Glomerular endothelial cell (primary cell): ENCODE measurements at places on chromosomes 2 and 18. TPM values are rescaled to one million over a fixed set of nuclear protein-coding genes. Genes with fewer than 3 reads are reported as not detected.
A peak's percentile ranks its signal among the peaks of the same experiment; 100 is the strongest.

GRCh38 chr2:218168635-218169462 lies 2.1 kb upstream of the CXCR1 start:
- DNase-seq: no peak

DNA sequence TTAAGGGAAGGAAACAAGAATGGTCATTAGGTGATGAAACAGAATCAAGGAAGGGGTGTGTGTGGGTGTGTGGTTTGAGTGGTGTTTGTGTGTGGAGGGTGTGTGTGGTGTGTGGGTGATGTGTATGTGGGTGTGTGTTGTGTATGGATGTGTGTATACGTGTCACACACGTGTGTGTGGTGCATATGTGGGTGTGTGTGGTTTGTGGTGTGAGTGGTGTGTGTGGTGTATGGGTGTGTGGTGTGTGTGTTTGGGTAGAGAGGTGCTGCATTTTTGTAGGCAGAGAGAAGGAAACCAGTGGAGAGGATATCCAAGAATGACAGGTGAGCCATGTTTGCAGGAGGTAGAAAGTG lies 1.1 kb upstream of the CEP192 start:
- DNase-seq: no peak

- DNase-seq: no peak
These were observed 15.6 kb upstream of the ACTG2 start for GRCh38 chr2:73877071-73877802.

DNA sequence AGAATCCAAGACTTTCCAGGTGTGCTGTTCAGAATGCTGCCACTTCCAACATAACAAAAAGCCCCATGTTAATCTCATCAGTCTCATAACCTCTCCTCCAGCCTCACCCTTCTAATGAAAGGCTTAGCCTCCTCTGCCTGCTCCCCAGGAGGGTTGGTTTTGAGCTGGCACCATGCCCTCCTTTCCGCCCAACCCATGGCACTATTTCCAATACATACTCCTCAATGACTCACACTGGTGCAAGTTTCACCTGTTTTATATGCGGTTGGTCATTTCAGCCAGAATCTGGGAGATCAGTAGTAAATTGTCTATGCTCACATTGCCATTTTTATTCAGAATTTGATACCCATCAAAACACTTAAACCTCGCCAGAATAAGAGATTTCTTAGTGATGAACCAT lies 157.6 kb upstream of the NRP2 start:
- no peak for DNase-seq

- DNase-seq: no peak
These were observed 1.6 kb upstream of the ALKAL2 start for GRCh38 chr2:289362-290089.

GRCh38 chr2:127897531-127898211 lies 11.9 kb upstream of the AMMECR1L start:
- no peak for DNase-seq

- DNase-seq: no peak
These were observed 20.7 kb downstream of the SLC4A3 start for GRCh38 chr2:219648176-219648575.

DNA sequence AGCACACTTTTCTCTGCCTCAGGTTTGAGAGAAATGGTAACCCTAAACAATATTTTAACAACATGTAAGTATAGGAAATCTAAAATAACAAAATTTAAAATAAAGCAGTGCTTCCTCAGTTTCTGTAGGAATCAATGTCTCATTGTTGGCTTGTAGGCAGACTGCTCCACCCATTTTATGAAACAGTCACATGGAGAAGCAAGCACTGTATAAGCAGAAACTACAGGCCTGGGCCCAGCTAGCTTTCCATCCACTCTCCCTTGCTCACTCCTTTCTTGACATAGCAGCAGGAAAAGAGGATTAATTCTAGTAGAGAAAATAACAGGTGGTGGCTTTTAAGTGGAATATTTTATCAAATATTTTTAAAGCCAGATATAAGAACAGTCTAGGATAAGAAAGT lies 97.2 kb downstream of the PLEKHM3 start:
- no peak for DNase-seq

DNA sequence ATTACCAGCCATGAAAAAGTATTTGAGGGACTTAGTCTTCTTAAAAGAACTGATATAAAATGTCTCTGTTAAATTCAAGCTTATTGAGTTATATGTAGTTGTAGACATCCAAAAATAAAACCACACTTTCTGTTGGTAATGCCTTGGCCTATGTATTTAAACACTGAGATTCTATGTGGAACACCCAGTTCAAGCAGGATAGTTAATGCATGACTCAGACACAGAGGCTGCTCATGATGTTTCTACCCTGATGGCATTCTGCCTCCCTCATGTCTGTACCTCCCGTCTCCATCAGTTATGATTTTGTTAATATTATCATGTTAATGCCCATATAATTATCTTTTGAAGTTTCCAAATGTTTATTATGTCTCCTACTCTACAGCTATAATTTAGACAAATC lies 164.5 kb downstream of the XIRP2 start:
- no peak for DNase-seq

DNA sequence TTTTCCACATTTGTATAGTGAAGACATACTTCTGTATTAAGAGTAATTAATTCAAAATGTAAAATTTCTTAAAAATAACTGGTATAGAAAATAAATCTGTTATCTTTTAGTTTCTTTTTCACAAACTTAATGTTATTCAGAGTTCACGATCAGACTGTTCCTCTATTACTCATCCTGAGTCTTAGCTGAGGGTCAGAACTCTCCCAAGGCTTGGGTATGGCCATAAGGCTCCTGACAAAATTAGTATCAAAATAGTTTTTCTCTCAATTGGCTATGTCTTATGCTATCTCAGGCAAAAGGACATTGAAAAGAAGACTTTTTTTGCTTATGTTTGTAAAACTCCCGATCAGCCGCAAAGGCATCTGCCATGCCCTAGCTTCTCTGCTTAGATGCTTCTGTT lies 56.1 kb upstream of the NAB1 start:
- DNase-seq: no peak

GRCh38 chr2:201936817-201937216 lies 96.8 kb upstream of the FZD7 start:
- DNase-seq: no peak

DNA sequence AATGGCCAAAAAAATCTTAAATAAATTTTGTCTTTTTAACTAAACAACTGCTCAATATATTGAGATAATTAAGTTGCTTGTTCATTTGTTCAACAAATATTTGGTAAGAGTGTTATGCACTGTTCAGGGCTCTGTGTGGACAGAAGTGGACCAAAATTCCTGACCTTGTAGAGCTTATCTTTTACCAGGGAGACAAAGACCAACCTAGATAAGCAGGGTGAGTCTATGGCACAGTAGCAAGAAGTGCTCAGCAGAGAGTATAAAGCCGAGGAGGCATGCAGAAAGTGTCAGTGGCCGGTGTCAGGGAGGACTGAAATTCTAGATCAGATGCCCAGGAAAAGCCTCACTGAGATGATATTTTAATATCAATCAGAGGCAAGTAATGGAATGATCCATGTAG lies 2.6 kb downstream of the RAB27B start:
- DNase-seq: no peak

DNA sequence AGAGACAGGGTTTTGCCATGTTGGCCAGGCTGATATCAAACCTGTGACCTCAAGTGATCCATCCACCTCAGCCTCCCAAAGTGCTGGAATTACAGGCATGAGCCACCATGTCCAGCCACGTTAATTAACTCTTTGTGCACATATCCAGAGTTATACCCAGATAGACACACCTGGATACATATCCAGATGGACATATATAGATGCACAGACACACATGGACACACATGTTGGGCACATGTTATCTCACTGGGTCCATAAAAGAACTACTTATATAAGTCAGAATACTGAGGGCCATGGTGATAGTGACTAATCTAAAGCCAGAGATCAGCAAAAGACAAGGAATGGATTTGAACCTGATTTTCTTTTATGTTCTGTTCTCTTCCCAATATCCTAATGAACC lies 158.6 kb downstream of the IRS1 start:
- no peak for DNase-seq

DNA sequence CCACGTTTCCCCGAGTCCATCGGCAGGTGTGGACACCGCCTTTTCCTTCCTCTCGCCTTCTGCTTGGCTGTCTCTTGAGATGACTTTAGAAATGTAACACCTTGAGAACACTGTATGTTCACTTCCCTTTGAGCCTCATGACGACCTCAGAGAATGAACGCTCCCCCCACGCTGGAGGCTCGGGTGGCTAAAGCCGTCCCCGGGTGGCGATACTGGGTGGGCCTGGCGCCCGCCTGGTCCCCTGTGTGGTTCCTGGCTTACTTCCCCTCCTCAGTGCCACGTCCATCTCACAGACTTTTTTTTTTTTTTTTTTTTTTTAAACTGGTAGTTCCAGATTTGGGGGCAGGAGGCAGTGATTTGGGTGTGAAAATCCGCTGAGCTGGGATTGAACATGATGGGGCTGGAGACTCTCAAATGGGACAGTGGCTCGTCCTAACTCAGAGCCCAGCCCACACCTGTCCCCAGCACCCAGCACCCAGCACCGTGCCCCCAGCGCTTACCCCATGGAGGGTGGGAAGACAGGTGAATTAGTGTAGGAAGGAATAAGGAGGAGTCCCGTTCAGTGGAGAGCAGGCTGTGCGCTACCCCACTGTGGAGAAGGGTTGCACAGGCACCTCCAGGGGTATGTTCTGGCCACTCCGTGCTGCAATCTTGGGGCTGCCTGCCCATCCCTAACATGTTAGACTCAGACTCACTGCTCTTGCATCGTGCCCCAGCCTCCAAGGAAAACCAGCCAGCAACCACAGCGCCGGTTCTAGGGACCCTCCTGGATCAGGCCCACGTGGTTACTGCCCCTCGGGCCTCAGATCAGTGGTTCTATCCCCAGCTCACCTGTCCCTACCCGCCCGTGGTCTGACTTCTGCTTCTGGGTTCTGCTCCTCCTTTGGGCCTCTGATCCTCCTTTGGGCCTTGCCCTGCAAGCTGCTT lies 174.0 kb downstream of the ASB1 start:
- DNase-seq: no peak

DNA sequence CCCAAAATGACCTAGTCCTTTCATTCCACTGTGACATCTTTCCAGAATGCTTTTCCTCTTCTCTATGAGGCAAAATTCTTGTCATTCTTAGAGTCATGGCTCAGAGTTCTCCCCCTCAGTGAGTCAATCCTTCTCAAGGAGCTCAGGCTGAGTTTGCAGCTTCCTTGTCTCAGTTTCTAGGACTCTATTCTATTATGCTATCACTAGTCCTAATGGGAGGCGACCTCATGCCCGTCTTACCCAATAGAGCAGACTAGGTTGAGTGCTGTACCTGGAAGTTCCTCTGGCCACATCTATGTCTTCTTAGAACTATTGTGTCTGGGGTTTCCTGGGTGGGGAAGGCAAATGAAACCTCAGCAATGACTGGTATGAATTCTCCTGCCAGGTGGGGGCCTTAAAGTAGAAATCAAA lies 51.5 kb downstream of the HAUS1 start:
- DNase-seq: no peak

- DNase-seq: peak; percentile 41
These were observed 64.9 kb downstream of the LPIN2 start for GRCh38 chr18:2948038-2948437.

GRCh38 chr2:47039913-47040562 lies 115.1 kb downstream of the STPG4 start:
- no peak for DNase-seq

DNA sequence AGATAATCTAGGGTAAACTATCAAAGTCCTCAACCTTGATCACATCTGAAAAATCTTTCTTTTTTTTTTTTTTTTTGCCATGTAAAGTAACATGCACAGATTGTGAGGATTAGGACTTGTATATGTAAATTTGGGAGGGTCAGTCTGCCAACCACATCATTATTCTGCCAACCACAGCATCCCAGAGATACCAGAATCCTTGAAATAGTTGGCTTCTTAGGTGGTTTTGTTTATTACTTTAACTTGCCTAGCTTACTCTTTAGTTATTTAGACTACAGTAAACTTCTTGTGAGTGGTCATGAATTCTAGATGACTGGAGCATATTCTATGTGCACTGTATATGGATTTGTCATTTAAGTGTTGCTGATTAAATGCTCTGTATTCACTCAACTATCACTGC lies 242.1 kb upstream of the RBMS1 start:
- DNase-seq: no peak

- no peak for DNase-seq
These were observed 18.9 kb downstream of the ASB1 start for GRCh38 chr2:238445409-238446190.

DNA sequence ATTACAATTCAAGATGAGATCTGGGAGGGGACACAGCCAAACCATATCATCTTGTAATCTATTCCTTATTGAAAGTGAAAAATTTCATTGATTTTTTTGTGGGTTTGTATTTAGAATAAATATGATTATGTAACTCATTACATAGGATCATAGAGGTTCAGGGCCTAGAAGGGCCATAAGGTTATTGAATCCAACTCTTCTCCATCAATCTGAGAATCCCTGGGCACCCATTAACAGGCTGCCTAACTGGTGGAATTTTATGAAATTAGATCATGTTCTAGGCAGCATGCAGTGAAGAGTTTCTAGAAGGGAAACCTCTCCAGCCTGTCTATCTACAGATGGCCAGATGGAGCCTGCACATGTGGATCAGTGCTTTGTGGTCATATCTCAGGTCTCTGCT lies 6.3 kb upstream of the APOB start:
- no peak for DNase-seq

- DNase-seq: no peak
These were observed 48.0 kb upstream of the MGAT4A start for GRCh38 chr2:98778741-98779483.

GRCh38 chr2:209125291-209125690 lies 298.6 kb upstream of the MAP2 start:
- no peak for DNase-seq

DNA sequence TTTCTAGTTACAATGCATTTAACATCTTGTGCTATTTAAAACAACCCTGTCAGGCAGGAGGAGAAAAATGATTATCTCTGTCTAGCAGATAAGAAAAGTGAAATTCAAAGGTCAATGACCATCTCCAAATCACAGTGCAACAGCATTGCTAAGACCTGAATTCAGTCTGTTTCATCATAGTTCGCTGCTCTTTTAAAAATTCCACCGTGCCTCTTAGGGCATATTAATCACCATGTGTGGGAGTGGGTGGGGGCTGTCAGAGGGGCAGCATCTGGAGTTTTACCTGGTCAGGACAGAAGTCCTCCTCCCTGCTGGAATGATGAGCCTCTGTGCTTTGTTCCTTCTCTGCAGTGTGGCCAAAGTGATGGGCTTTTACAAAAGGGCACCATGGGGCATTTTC lies 418.7 kb upstream of the RGPD4 start:
- DNase-seq: no peak

- no peak for DNase-seq
These were observed 179.1 kb downstream of the ERBB4 start for GRCh38 chr2:212359425-212360067.

MAP2 gene
- total RNA-seq: 8.8 and 12.9 TPM in 2 replicates

CACNB4 gene
- 0.10 and 0.82 TPM in 2 replicates for total RNA-seq

PFN4 gene
- 2.7 TPM in 1 of 2 replicates, not detected in the other for total RNA-seq

DSG1 gene
- 0.15 TPM in 1 of 2 replicates, not detected in the other for total RNA-seq

RNF149 gene
- 66.2 and 75.6 TPM in 2 replicates for total RNA-seq

PTPN18 gene
- total RNA-seq: 19.6 and 26.0 TPM in 2 replicates

NAT8 gene
- not detected in 2 replicates for total RNA-seq

MC5R gene
- total RNA-seq: not detected in 2 replicates

CD226 gene
- under 0.01 TPM in 1 of 2 replicates, not detected in the other for total RNA-seq

CHRNG gene
- not detected in 2 replicates for total RNA-seq
